ENCODE measurements at places on chromosomes 13 and 19. TPM values are rescaled to one million over a fixed set of nuclear protein-coding genes. Genes with fewer than 3 reads are reported as not detected.

The PRTN3 gene
- polyA plus RNA-seq: 1.5 TPM

The ZNF880 gene
- polyA plus RNA-seq: 30.8 TPM

DNA sequence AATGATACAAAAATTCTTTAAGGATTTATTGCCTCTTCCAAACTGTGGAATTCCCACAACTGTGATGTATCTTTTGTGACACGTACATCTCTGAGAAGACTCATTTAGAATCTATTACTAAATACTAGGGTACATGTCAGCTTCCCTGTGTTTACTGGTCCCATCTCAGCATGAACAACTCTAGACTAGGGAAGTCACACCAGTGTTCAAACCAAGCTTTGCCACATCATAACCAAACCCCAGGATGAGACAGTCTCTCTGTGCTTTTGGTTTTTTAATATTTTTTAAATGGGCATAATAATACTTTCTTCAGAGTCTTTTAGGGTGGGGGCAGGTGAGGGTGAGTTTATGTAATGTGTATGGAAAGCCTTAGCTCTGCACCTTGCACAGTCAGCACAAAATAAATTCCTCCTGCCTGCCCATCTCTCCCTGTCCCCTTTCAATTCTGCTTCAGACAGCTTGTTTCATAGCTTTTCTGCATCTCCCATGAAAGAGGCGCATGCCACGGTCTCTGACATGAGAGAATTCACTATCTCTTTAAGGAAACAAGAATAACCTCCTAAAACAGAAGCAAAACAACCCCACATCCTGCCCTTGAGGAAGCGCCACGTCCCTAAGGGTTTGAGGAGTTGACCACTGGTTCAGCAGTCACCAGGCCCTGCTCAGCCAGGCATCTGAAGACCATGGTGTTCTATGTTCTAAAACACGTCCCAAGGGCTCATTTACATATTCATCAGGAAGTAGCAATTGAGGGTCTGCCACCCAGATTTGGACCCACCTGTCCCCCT is 174.5 kb downstream of the USP12 start:
- no peak for DNase-seq

DNA sequence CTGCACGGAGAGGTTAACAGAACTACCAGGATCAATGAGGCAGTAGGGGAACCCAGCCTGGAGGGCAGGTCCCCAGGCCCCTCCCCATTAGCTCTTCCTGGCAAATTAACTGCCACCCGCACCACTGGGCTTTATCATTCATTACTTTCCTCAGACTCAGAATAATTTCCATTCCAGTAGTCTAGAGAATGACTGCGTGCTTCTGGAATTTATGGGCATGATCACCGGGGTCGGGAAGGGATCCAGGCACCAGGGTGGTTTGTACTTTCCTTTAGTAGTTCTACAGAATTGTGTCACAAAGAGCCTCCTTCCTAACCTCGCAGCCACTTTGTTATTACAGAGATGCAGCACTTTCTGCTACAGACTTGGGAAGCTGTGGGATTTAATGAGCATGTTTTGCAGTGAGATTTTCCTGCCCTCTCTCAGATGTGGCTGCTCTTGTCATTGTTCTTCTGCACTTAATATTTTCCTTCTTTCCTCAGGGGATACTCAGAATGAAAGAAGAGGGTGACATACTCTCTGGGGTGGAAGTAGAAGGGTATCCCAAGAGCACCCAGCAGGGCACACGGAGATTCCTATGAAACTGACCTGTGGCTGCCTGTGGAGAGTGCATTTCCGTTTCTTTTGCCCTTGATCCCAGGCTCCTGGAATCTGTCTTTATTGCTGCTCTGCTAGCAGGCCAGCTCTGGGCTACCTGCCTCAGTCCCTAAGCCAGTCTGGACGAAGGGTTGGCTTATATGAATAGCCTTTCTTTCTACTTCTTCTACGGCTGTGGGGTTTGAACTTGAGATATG is 285.0 kb upstream of the SLC10A2 start:
- DNase-seq: no peak
